ENCODE measurements at places on chromosomes 6 and 20.

GRCh38 chr6:2063547-2063946, 181.9 kb downstream of the GMDS start:
- no peak for DNase-seq

DNA sequence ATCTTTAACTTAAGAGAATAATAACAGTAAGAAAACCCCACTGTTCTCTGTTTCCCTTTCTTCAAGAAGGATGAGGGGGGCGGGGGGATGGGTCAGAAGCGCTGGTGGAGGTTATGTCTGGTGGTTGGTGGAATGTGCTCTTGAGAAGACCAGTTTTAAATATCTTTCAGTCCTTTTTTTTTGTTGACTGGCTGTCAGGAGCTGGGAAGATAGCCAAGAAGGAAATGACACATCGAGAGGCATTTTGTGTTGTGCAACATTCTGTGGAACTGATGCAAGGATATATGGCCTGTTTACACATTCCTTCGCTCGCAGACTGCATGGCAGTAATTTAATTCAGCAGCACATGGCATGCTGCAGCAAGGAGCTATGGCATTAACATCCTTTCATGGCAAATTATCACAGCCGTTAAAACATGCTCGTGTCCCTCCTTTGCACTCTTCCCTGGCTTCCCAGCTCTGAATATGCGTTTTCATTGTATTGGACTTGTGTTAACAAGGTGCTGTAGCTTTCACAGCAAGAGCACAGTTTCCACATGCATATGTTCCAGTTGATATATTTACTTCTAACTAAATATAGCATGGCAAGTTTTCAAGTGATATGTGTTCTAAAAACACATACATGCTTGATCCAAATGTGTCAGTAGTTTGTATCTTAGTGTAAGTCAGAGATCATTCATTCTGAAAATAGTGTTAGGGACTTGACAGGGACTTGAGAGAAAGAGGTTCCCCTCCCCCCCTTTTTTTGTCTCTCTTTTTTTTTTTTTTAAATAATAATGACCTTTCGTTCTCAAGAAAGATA, 68.2 kb upstream of the SUPT3H start:
- peak; percentile 5 for DNase-seq

DNA sequence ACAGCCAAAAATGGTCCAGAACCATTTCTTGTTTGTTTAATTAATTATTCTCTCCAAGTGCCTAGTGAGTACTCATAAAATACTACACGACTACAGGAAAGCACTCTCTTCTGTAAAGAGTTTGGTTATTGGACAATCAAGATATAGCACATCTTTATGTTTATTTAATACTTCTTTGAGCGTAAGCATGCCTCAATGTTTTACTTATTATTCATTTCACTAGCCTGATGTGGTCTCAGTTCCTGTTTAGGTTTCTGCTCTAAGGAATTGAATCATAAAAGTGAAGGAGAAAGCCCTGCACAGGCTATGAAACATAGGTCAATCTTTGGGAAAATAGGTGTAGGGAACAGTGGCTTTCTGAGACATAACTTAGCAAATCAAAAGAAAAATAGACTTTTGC, 45.9 kb upstream of the AIG1 start:
- no peak for DNase-seq

DNA sequence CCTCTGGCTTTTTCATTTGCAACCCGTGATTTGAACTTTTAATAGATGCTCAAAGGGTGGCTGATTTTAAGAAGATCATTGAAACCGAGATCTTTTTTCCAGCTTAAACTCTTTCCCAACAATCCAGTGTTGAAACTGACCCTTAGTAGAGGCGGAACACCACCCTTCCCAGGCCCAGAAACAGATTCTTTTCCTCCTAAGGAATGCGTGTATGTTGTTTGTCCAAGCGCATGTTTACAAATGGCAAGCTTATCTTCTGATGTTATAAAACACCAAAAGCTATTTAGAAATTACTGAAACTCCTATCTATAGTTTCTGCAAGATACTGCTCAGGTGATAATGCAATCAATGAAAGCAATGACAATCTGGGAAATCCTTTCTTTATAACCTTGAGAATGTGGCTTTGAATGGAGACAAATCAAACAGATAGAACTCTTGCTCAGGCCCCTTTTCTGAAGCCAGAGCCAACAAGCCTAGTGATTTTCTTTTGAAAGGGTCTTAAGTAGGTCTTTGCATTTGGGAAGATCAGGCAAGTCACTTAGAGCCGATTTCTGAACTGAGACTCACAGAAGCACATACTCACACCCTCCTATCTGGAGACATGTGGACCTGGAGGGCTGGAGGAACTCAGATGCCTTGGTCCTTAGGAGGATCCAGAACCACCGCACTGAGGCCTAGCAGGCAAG, 9.1 kb downstream of the BANF2 start:
- no peak for DNase-seq

- DNase-seq = no peak
Measured at GRCh38 chr20:9615766-9616454, 101.5 kb downstream of the LAMP5 start.

- no peak for DNase-seq
Measured at GRCh38 chr6:133955582-133956415, 2.8 kb downstream of the TBPL1 start.

DNA sequence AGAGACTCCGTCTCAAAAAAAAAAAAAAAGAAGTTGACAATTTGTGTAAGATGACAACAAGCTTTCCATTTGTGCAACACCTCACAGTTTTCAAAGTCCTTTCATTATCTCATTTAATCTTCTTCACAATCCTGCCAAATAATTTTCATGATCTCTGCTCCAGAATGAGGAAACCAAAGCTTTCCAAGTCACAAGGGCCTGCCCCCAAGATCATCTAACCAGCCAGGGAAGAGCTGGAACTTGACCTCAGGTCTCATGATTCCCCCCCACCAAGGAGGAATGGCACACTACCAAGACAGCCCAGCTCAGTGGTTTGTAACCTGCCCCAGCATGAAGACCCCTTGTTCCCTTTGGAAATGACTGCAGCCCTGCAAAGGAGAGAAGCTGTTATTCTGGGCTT, 74.0 kb upstream of the PIM1 start:
- no peak for DNase-seq

Measured in neuronal stem cell (in vitro differentiated cells).